RPMI8226 (cell line): ENCODE measurements at places on chromosomes 12 and 14.

DNA sequence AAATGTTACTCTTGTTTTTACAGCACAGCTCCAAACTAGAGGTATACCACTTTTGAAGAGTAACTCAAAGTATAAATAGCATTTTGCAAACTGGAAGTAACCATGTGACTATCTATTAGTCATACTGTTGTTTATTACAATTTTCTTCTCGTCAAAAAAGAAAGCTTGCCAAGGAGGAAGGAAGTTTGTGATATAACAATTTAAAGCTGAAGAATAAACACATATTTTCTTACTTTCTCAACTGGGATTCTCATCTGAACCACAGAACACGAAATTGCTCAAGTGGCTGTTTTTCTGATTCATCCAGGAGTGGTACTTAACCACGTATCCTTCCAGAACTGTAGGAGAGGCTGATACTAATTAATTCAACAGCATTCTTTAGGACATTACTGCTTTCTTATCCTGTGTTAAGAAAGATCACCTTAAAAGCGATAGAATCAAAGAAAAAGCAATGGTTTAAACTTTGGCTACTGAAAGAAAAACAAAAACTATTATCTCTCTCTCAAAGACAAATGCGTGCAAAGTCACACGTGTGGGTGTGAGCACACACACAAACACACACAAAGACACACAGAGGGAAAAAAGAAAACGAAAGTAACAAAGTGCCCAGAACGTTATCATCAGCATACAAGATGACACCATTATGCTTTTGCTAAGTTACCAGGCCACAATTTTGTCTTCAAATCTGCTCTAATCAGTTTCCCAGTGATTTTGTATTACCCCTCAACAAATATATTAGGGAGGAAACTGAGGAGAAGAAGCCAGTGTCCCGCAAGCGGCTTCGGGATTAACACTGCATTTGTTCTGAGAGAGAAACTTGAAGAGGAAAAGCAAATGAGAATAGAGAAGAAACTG is at the start of gene CLEC2B:
Gene CLEC2B, minus strand, starts transcription at position 48 of the 855 bp plus-strand sequence.
- peak; percentile 46 for DNase-seq

- DNase-seq, result no peak
Measured at GRCh38 chr12:14999695-15000365, 27.0 kb downstream of the PDE6H start.

- DNase-seq, result no peak
Measured at GRCh38 chr14:106652494-106652893, 1126.1 kb downstream of the TMEM121 start.

DNA sequence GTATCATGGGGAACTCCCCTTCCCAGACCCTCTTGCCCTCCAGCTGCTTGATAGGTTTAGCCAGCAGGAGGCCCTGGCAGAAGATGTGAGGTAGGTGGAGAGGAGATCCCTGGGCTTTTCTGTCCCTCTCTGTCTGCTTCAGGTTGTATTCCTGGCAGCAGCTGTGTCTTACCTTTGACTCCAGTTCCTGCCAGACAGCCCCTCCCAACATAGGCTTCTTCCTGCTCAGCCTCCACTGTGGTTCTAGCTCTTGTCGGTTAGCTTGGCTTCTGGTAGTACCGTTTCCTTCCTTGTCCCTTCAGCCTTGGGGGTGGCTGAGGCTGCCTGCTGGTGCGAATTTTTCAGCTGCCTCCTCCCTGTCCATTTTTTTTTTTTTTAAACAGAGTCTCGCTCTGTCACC is 215.7 kb upstream of the CRY1 start:
- no peak for DNase-seq

- peak; percentile 70 for DNase-seq
Measured at GRCh38 chr12:5430641-5431603, 986 bp upstream of the NTF3 start.

- DNase-seq, result no peak
Measured at GRCh38 chr12:57096099-57096572, 7.2 kb downstream of the NAB2 start.

DNA sequence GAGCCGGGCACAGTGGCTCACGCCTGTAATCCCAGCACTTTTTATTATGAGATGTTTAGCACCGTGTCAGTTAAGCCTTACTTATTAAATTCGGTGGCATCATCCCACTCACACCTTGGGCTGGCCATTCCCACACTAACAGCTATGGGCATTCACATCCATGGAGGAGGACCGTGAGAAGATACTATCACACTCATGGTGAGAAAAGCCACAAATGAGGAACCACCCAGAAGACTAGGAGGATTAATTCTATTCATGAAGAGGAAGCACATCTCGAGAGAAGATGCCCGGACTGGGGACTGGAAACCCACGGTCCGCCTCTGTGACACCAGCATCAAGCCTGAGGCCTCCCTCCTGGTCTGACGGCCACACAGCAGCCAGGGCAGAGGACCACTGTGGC is 4.9 kb downstream of the CDC42BPB start:
- no peak for DNase-seq

DNA sequence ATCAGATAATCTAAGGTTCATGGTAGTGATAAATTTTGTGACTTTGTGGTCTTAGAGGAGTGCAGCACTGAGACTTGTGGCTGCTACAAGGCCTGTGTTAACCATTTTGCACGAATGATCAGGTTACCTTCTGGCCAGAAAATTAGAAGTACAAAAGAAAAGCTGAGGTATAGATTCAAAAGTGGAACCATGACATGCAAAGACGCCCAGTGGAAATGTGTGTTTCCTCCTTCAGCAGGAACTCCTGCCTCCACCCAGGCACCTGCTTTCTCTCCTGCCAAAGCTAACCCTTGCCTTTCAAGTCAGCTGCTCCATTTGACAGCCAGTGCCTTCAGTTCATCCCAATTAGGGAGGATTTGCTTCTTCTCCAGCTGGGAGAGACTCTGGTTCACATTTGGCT is 10.1 kb downstream of the PDE6H start:
- DNase-seq, result no peak

GRCh38 chr14:100203962-100204834 is 34.7 kb upstream of the YY1 start:
- no peak for DNase-seq

GRCh38 chr14:72617391-72618031 is 276.4 kb downstream of the DPF3 start:
- no peak for DNase-seq

GRCh38 chr12:88132392-88132791 is 9.5 kb downstream of the CEP290 start:
- no peak for DNase-seq

DNA sequence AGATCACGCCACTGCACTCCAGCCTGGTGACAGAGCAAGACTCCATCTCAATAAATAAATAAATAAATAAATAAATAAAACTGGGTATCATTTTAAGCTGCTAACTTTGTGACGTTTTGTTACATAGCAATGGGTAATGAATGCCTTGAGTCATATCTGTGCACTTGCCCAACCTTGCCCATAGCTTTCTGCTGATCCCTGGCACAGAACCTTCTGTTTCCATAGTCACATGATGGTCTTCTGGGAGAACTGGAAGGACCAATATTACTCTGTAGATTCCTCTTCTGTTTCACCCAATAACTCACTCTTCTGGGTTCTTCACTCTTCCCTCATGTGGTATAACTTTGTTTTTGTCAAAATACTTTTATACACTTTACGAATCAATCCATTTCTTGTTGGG is 140.8 kb downstream of the SCARB1 start:
- DNase-seq, result no peak

- DNase-seq, result no peak
Measured at GRCh38 chr12:28933864-28934527, 215.1 kb upstream of the FAR2 start.

- DNase-seq, result no peak
Measured at GRCh38 chr12:82600379-82600778, 86.3 kb upstream of the TMTC2 start.

- no peak for DNase-seq
Measured at GRCh38 chr14:86955771-86956354, 1037.1 kb downstream of the GALC start.

GRCh38 chr14:49939884-49940510 is 47.1 kb downstream of the ARF6 start:
- no peak for DNase-seq

GRCh38 chr12:19434538-19434937 is 4.8 kb upstream of the AEBP2 start:
- DNase-seq, result no peak

GRCh38 chr14:99191395-99192027 is 80.5 kb downstream of the BCL11B start:
- DNase-seq, result no peak

DNA sequence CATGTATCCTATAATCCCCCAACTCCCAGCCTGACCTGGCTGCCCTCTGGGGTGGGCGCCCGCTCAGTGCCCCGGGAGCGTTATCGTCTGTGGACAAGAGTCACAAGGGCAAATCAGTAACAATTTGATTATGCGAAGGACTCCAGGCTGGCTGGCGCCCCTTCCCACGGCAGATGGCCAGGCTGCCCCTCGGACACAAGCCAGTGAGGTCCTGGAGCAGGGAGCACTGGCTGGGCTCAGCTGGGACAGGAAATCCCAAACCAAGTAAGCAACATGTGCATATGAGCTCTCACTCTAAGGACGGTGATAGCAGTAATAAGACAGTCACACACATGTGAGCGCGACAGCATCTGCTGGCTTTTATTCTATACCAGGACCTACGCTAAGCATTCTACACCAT is 59.3 kb upstream of the FAM222A start:
- no peak for DNase-seq

- DNase-seq, result no peak
Measured at GRCh38 chr14:77654001-77654441, 37.6 kb upstream of the SPTLC2 start.

DNA sequence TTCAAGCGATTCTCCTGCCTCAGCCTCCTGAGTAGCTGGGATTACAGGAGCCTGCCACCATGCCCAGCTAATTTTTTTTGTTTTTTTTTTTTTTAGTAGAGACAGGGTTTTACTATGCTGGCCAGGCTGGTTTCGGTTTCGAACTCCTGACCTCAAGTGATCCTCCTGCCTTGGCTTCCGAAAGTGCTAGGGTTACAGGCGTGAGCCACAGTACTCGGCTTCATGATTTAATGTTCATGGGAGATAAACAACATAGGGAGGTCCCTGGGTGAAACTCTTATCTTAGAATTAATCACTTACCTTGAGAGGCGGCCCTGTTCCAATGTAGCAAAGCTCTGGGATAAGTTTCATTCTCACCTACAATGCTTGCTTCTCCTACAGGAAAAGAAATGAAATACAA is 48.3 kb downstream of the SEL1L start:
- DNase-seq, result peak; percentile 88

GRCh38 chr14:53692885-53693284 is 263.7 kb downstream of the BMP4 start:
- DNase-seq, result no peak

- no peak for DNase-seq
Measured at GRCh38 chr12:28506271-28506670, 316.0 kb downstream of the CCDC91 start.

DNA sequence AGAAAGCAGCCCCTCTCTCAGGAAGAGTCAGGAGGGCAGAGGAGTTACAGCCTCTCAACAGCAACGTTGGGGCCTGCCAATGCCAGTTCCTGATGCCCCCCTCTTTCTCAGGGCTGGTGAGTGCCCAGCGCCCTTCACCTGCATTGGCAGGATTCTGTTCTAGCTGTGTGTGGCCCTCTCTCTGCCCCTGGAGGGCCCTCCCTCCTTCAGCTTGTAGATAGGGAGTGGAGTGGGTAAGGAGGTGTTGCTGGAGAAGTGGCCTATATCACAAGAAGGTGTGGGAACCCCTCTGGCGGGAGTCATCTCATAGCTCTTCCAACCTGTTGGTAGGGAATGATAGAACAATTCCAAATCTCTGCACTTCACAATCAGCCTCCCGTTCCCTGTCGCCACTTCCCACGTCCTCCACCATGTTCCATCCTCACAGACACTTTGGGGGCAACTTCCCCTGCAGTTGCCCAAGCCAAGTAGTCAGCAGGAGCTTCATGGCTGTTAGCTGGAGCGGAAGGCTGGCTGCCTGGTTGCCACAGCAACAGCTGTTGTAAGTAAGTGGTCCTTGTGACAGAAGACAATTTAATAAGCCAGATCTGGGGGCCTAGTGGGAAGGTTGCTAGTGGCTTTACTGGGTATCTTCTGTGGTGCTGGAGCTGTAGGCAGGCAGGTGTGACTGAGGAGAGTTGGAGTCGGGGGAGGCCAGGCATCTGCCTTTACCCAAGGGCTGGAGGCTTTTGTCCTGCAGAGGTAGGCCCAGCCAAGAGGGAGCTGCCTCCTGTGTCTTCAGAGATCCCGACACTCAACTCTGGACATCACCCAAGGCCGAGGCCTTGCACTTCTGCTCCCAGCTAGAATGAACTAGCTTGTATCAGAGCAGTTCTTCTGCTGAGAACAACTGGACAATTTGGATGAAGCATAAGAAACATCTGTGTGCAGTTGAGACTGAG is 38.4 kb downstream of the GALNT16 start:
- DNase-seq, result no peak

GRCh38 chr14:73524493-73524892 is 12.4 kb upstream of the ACOT1 start:
- DNase-seq, result no peak

DNA sequence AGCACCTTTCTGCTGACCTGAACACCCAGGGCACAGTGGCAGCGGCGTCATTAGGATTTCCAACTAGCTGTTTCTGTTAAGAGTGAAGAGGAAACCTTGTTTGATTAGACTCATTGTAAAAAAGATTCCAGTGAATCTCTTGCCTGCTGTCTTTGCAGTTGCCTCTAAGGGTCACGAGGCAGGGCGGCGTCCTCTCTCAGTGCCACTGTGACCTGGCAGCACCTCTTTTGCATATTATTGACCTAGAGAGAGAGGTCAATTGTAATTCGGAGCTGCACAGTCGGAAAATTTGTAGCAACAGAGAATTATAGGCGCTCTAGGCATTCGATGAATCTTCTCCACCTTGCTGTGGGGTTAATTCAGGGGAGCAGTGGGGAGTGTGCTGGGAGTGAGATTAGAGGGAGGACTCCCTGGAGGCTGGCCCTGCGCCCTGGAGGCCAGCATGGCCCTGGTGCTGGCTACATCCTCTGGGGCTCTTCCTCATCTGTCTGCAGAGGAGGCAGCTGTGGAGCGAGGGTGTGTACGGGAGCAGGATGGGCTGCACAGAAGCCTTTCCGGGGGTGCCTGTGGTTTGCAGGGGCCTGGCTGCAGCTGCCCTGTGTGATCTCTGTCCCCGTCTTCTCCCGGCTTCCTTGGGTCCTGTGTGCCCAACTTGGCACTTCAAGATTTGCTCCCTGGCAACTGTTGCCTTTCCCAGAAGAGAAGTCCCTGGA is 14.3 kb downstream of the PACS2 start:
- DNase-seq, result no peak

GRCh38 chr12:130686511-130686991 is 29.5 kb downstream of the RIMBP2 start:
- peak; percentile 24 for DNase-seq

- DNase-seq, result no peak
Measured at GRCh38 chr14:52269982-52270381, 2.5 kb downstream of the PTGDR start.

GRCh38 chr14:56759633-56760032 is 50.6 kb downstream of the OTX2 start:
- no peak for DNase-seq
